ENCODE measurements at places on chromosomes 16 and 17.

DNA sequence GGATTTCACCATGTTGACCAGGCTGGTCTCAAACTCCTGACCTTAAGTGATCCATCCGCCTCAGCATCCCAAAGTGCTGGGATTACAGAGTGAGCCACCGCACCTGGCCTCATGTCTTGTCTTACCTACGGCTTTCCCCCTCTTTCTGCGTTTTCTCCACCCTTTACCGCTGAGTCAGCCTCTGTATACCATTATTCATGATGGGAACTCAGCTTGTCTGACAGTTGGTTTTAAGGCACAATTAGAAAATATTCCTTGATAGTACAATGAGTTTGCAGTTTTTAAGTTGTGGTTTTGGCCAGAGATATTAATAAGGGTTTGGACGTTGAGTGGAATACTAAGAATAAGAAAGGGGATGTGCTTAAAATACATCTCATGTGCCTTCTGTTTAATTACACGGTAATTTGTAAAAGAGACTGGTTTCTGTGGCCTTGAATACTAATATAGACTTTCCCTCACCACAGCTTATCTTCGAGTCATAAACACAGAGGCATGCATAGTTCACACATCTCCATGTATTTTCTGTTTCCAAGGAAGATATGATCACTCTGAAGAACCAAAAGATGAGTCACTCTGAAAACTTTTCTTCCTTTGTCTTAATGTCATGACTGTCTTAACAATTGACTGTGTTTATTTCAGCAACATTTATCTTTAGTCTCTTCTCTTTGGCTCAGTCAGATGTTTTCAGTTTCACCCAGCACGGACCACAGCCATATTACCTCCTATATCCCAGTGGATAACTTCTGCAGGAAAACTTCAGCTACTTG, 54.4 kb downstream of the PITPNC1 start:
- DNase-seq = no peak

DNA sequence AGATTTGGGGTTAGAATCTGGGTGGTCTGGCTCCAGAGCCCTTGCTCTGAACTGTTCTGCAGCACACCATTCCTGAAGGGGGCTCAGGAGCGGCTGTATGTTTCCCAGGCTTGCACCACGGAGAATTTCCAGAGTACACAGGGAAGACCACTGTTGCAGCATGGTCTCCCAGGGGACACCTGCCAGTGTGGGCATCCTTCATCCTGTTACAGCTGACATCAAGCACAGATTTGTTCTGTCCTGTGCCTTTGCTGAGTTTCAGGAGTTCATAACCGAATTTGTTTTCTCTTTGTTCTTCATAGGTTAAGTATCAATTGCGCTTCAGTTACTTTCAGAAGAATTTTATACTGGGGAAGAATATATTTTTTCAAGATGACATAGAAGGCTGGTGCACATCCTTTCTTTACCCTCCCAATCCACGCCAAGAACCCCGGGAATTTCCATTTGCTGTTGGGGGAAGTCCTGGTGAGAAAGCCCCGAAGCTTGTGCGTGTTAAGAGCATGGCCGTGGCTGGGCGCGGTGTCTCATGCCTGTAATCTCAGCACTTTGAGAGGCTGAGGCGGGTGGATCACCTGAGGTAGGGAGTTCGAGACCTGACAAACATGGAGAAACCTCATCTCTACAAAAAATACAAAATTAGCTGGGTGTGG, 26.3 kb upstream of the ABCA3 start:
- no peak for DNase-seq

GRCh38 chr16:1338119-1338730, 4.8 kb downstream of the BAIAP3 start:
- no peak for DNase-seq

DNA sequence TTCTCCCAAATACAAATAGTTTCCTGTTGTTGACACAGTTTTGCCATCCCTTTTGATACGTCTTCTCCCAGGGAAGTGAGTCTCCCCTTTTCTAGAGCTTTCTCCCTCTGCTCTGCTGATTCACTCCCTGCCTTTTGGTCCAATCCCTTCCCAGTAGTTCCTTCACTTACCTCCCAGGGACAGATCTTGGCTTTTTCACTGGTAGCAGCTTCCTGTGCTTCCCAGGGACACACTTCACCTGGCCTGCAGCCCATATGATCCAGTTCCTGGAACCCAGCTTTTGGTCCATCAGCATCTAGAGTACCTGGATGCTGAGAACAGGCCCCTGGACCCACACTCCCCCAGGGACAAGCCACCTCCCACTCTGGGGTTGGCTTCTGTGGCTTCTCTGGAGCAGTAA, 15.8 kb downstream of the GPR179 start:
- DNase-seq = no peak

DNA sequence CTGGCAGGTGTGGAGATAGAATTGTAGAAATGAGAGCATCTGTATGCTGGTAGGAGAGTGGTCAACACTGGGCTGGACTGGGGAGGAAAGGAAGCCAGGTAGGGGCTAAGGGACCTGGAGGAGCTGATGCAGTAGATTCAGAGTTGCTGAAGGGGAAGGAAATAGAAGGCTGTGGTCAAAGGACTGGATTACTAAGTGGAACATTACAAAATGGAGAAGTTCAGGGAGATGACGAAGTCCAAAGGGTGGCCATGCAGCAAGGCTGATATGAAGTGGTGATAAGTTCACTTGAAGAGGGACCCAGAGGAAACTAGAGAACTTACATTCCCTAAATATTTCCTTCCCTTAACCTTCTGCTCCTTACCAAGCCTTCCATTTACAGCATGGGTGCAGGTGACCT, 8.6 kb upstream of the CCL2 start:
- DNase-seq = no peak

DNA sequence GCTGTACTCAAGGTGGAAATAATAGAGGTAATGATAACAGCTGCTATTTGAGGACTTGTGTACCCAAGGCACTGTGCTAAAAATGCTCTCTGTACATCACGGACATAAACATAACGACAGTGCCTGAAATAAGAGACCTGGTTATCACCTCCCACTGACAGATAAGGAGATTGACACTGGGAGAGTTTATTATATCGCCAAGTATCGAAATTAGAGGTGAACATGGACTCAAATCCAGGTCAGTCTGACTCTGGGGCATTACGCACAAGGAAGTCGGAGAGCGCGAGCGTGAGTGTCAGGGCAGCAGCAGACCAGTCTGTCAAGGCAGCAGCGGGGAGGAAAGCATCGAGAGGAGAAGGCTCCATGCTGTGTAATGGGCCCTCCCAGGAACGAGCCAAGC, 57.1 kb downstream of the GOSR1 start:
- no peak for DNase-seq

- DNase-seq = no peak
Observed at GRCh38 chr17:55351226-55351625, 70.4 kb downstream of the MMD start.

DNA sequence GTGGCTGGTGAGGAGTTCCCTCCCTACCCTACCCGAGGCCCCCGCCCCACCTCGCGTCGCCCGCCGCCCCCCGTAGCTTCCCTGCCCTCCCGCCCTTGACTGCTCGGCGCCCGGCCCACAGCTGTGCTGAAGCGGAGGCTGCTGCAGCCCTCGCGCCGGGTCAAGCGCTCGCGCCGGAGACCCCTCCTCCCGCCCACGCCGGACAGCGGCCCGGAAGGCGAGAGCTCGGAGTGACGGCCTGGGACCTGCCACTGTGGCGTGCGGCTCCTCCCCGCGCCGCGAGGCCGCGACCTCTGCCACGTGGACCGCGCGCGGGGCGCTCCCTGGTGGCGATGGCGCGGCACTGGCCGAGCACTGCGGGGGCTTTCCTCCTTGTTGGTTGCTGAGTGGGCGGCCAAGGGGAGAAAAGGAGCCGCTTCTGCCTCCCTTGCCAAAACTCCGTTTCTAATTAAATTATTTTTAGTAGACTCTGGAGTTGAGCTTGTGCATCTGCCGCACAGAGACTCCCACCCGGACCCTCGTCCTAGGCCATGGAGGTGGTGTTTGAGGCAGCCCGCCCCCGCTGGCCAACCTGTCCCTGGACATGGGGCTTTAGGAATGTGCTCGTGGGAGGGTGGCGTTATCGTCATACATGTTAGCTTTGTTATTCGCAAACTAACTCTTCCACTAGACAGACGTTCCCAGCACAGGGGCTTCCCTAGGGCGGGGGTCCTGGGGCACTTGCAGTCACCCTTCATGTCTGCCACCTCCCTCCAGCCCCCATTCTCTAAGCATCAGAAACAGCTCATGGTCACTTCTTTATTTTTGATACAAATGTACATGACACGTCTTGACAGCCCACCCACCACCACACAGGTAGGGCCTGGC, 4.4 kb downstream of the TP53I13 start:
- DNase-seq = no peak

- DNase-seq = no peak
Observed at GRCh38 chr17:64938925-64939474, 19.7 kb upstream of the LRRC37A3 start.

- no peak for DNase-seq
Observed at GRCh38 chr17:5702951-5703510, 118.7 kb upstream of the NLRP1 start.

DNA sequence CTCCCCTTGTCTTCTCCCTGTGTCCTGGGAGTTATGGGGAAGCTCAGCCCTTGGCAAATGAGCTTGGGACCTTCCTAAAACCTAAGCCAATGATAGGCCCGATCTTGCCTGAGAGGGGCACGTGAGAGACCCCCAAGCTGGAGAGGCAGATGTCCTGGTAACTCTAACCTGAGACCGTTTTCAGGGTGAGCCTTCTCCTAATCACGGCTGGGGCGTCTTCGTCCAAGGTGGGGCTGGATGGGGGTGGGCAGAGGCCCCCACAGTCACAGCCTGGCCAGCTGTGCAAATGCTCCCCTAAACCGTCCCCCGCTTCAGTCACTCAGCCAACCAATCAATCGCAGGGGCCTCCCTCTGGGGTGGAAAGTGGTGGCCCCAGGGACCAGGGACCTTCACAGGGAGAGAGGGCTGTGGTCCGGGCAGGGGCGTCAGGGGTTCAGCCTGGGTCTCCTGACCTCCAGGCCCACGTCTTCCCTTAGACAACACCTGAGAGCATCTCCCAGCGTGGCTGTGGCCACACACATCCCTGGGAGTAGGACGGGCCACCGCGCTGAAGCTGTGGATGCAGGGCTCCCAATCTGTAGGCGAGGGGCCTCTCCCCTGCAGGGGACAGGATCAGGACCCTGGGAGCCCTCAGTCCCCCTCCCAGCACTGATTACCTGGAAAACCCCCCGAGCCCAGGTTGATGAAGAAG, 30.6 kb downstream of the ACTG1 start:
- no peak for DNase-seq

- peak; percentile 69 for DNase-seq
Observed at GRCh38 chr16:30715750-30716445, 16.9 kb downstream of the SRCAP start.

- no peak for DNase-seq
Observed at GRCh38 chr16:12771341-12771798, 32.3 kb downstream of the CPPED1 start.

DNA sequence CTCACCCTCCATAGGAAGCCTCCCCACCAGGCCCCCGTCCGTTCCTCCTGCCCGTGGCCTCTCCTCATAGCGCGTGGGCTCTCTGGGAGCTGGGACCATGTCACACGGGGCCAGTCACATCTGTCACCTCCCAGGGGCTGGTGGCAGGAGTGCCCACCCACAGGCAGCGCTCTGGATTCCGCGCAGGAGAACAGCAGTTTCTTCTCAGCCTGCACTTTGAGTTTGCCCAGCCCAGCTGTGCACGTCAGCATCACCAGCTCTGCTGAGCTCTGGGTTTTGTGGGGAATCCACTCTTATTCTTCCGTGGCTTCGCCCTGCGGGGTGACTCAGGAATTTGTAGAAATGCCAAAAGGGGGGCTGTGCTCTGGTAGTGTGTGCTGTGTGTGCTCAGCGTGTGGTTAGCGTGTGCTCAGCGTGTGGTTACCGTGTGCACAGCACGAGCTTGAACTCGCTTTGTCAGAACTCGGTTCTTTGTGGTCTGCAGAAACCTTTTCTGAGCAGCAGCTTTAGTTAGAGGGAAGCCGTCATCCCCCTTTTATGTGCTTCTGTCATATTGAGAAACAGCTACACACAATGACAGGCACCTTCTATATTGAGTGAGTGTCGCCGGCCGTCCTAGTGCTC, 3.2 kb downstream of the ACSF3 start:
- DNase-seq = no peak

GRCh38 chr16:8402981-8403843, 187.1 kb downstream of the TMEM114 start:
- DNase-seq = no peak

- DNase-seq = no peak
Observed at GRCh38 chr17:16189791-16190348, 25.5 kb downstream of the NCOR1 start.

DNA sequence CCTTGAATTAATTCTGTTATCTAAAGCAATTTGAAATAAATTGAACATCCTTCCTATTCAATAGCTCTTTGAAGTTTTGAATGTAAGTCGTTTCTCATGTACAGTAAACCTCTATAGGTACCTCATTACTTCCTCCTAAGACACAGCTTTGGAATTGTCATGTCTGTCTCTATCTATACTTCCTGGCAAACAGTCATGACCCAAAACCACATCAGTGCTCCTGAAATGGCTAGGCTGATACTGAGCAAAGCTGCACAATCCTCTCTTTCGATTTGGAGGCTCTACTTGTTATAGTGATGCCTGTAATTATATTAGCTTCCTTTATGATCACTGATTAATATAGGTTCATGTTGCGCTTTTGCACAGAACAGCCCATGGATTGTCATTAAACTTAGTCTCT, 110.1 kb downstream of the ADAMTS18 start:
- no peak for DNase-seq

DNA sequence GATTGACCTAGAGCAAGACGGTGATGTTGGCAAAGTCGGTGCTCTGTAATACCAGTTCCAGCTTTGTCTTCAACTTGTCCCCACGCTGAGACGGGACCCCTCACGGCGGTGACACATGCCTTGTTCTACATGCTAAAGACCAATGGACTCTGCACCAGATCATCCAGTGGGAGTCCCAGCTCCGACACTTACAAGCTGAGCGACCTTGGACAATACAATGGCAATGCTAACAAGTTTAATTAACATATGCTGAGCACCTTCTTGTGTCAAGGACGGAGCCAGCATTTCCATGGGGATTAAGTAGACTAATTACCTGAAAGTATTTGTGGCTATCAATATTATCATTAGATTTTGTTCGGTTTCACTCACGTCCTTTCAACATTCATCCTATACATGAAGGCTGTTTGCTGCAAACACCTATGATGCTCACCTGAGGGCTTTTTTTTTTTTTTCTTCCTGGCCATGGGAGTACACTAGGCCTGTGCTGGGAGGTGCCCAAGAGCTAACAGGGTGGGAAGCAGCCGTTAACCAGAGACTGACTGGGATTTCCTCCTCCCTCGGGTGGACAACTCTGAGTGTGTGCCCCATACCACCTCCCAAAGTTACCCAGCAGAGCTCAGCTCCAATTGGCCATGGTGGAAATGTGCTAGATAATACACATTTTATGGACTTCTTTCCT, 308.6 kb upstream of the ZFHX3 start:
- DNase-seq = no peak
